Fibroblast of lung (primary cell): ENCODE measurements at places on chromosomes 12 and 14. TPM values are rescaled to one million over a fixed set of nuclear protein-coding genes. Genes with fewer than 3 reads are reported as not detected.

GRCh38 chr12:49190974-49191373 is 2.1 kb upstream of the TUBA1A start:
- H3K36me3 ChIP-seq, result no peaks in the 10 kb centered on the region
- no peak overlapping the region for H3K27ac ChIP-seq
- no peaks in the 10 kb centered on the region for H3K27me3 ChIP-seq
- no peak overlapping the region for H3K4me3 ChIP-seq

DNA sequence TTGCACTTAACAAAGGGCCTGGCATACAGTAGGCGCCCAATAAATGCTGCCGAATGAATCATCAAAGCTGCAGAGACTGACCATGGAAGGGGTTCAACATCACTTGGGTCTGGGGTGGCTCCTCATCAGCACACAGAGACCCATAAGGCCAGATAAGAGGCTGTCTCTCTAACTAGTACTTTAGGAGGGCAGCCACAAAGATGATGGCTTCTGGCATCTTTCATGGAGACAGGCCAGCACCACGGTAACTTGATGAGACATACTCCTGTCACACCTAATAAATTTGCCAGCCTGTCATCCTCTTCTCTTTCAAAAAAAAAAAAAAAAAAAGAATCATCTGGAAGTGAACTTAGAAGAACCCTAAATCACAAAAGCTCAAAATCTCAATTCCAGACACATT is 3.4 kb downstream of the PRIMA1 start:
- DNase-seq, result no peak
- no peaks in the 10 kb centered on the region for H3K36me3 ChIP-seq
- no peaks in the 10 kb centered on the region for H3K4me1 ChIP-seq
- H3K27me3 ChIP-seq, result no peaks in the 10 kb centered on the region
- no peak overlapping the region for H3K4me3 ChIP-seq
- H3K27ac ChIP-seq, result no peak overlapping the region

GRCh38 chr12:90024262-90024661 is 315.6 kb upstream of the ATP2B1 start:
- H3K27me3 ChIP-seq, result no peaks in the 10 kb centered on the region
- H3K4me3 ChIP-seq, result no peak overlapping the region
- no peak overlapping the region for H3K27ac ChIP-seq

GRCh38 chr14:54591461-54591860 is 24.5 kb downstream of the SAMD4A start:
- peaks cover 23% of the 10 kb centered on the region for H3K4me1 ChIP-seq
- no peaks in the 10 kb centered on the region for H3K27me3 ChIP-seq
- no peak overlapping the region for H3K27ac ChIP-seq
- no peaks in the 10 kb centered on the region for H3K36me3 ChIP-seq

GRCh38 chr12:94763462-94763861 is 113.1 kb upstream of the TMCC3 start:
- no peak for DNase-seq
- H3K4me1 ChIP-seq, result no peaks in the 10 kb centered on the region
- H3K36me3 ChIP-seq, result no peaks in the 10 kb centered on the region
- no peak overlapping the region for H3K4me3 ChIP-seq
- H3K27ac ChIP-seq, result no peak overlapping the region

- no peak overlapping the region for H3K4me3 ChIP-seq
- no peak overlapping the region for H3K27ac ChIP-seq
- H3K36me3 ChIP-seq, result no peaks in the 10 kb centered on the region
- no peaks in the 10 kb centered on the region for H3K27me3 ChIP-seq
- H3K4me1 ChIP-seq, result no peaks in the 10 kb centered on the region
Measured at GRCh38 chr12:105273601-105274000, 37.6 kb upstream of the APPL2 start.

GRCh38 chr12:32702473-32702872 is 23.4 kb downstream of the DNM1L start:
- H3K36me3 ChIP-seq, result no peaks in the 10 kb centered on the region
- H3K27me3 ChIP-seq, result no peaks in the 10 kb centered on the region
- DNase-seq, result no peak
- no peak overlapping the region for H3K4me3 ChIP-seq

- H3K36me3 ChIP-seq, result no peaks in the 10 kb centered on the region
- H3K4me3 ChIP-seq, result no peak overlapping the region
- no peaks in the 10 kb centered on the region for H3K27me3 ChIP-seq
- no peak for DNase-seq
Measured at GRCh38 chr12:111927346-111927745, 85.3 kb downstream of the MAPKAPK5 start.

DNA sequence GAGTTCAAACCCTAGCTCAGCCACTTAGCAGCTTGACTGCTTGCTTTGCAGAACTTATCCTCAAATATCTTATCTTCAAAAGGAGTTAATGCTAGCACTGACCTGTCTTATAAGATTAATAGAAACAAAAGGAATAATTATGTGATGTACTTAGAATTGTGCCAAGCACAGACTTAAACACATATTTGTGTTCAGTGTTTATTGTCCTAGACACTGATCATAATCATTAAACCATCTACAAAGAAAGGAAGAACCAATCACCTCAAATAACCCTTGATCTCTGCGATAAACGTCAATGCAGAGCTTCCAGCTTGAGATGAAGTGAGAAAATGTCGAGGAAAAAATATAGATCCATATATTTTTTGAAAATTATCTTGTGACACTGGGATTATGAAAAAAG is 73.1 kb downstream of the ATXN7L3B start:
- H3K27me3 ChIP-seq, result no peaks in the 10 kb centered on the region
- no peak overlapping the region for H3K27ac ChIP-seq
- no peak for DNase-seq

DNA sequence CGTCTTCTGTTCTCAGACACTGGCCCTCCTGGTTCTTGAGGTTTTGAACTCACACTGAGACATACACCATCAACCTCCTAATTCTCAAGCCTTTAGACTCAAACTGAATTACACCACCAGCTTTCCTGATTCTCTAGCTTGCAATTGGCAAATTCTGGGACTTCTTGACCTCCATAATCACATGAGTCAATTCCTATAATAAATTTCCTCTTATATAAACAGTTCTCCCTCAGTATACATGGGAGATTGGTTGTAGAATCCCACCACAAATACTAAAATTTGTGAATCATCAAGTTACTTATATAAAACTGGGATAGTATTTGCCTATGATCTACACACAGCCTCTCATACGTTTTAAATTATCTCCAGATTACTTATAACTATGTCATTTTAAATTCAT is 162.2 kb downstream of the DIO2 start:
- H3K4me1 ChIP-seq, result no peaks in the 10 kb centered on the region
- DNase-seq, result no peak
- no peak overlapping the region for H3K27ac ChIP-seq
- H3K27me3 ChIP-seq, result no peaks in the 10 kb centered on the region
- H3K36me3 ChIP-seq, result no peaks in the 10 kb centered on the region

DNA sequence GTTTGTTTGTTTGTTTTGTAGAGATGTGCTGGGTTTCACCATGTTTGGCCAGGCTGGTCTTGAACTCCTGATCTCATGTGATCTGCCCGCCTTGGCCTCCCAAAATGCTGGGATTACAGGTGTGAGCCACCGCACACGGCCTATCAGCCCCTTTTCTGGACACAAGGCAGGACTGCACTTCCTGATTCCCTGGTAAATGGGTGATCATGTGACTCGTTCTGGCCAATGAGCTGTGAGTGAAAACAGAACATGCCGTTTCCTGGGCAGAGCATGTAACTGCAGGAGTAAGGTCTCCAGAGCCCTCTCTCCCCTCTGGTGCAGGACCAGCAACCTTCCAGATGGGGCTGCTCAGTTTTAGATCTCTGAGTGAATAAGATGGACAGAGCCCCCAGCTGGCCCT is 92.7 kb downstream of the ITPK1 start:
- DNase-seq, result no peak
- H3K4me1 ChIP-seq, result no peaks in the 10 kb centered on the region
- H3K4me3 ChIP-seq, result no peak overlapping the region
- no peak overlapping the region for H3K27ac ChIP-seq

DNA sequence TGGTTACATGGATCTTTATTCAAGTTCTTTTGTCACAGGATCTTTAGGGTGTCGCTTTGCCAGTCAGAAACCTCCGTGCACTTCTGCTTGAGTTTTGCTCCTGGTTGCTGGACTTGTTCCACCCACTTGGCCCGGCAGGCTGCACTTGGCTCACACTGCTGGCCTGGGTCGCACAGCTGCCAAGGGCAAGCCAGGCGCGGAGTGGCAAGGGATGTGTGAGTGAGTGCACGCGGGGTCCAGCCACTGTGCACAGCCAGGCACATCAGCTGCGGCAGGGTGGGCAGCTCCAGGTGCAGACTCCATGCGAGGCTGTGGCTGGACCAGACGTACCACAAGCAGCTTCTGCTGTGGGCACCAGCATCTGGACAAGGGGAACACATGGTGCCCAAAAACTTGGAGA is 76.6 kb downstream of the DERA start:
- peaks cover 3% of the 10 kb centered on the region for H3K4me1 ChIP-seq
- no peak for DNase-seq
- no peak overlapping the region for H3K27ac ChIP-seq
- peaks cover 6% of the 10 kb centered on the region for H3K36me3 ChIP-seq
- no peak overlapping the region for H3K4me3 ChIP-seq
- no peaks in the 10 kb centered on the region for H3K27me3 ChIP-seq

DNA sequence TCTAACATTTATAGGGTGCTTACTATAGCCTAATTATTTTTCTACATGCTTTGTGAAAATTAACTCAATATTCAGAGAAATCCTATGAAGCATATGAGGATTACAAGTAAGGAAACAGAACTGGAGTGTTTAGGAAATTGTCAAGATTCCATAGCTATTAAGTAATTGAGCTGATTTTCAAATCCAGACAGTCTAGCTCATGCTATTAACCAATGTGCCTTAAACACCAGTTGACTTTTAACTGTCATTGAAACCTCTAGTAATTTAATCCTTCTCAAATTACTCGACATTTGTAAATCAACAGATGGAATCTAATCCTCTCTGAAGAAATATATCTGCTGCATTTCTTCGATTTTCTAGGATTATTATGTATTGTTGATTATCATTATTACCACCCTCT is 488.9 kb downstream of the MDGA2 start:
- no peak overlapping the region for H3K27ac ChIP-seq
- no peaks in the 10 kb centered on the region for H3K27me3 ChIP-seq
- H3K4me1 ChIP-seq, result no peaks in the 10 kb centered on the region
- H3K4me3 ChIP-seq, result no peak overlapping the region

- H3K4me3 ChIP-seq, result no peak overlapping the region
- no peak overlapping the region for H3K27ac ChIP-seq
- H3K36me3 ChIP-seq, result no peaks in the 10 kb centered on the region
- no peaks in the 10 kb centered on the region for H3K4me1 ChIP-seq
- DNase-seq, result peak; percentile 56
Measured at GRCh38 chr14:73248108-73248868, 11.0 kb downstream of the PAPLN start.

DNA sequence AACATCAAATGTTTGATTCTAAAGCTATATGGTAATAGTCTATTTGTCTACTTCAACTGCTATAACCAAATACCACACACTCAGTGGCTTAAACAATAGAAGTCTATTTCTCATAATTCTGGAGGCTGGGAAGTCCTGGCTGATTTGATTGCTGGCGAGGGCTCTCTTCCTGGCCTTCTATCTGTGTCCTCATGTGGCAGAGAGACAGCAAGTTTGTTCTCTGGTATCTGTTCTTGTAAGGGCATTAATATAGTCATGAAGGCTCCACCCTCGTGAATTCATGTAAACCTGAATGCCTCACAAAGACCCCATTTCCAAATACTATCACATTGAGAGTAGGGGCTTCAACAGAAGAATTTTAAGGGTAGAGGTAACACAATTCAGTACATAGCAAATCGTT is 34.1 kb downstream of the TRMT5 start:
- H3K27ac ChIP-seq, result no peak overlapping the region
- H3K36me3 ChIP-seq, result no peaks in the 10 kb centered on the region
- DNase-seq, result no peak
- H3K27me3 ChIP-seq, result no peaks in the 10 kb centered on the region

DNA sequence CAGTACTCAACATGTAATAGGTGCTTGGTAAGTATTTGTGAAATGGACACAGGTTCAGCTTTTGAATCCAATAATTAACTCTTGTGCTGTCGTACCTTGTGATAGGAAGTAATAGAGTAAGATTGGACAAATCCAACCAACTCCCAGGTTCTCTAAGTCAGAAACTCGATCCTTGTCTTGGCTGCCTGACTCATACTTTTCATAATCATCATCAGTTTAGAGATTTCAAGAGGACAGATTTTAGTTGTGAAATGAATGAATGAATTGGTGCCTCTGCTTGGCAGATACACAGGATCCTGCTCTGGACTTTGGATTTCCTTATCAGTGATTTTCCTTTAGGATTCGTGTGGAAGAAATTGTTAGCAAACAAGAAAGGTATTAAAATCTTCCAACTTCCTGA is 1145.2 kb downstream of the AACS start:
- no peaks in the 10 kb centered on the region for H3K4me1 ChIP-seq
- no peaks in the 10 kb centered on the region for H3K36me3 ChIP-seq
- DNase-seq, result no peak
- H3K27me3 ChIP-seq, result no peaks in the 10 kb centered on the region
- H3K4me3 ChIP-seq, result no peak overlapping the region
- H3K27ac ChIP-seq, result no peak overlapping the region

DNA sequence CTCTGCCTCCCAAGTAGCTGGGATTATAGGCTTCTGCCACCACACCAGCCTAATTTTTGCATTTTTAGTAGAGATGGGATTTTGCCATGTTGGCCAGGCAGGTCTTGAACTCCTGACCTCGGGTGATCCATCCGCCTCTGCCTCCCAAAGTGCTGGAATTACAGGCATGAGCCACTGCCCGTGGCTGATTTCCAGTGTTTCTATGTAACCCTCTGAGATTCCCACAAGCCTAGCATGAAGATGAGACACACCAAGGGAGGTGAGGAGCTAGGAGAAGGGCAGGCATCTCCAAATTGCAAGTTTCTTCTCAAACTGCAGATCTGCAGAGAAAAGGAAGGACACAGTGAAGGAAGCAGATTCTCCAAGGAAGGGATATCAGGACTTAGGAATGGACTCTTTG is 125.0 kb downstream of the CACNA1C start:
- H3K4me3 ChIP-seq, result no peak overlapping the region
- no peak overlapping the region for H3K27ac ChIP-seq

- no peaks in the 10 kb centered on the region for H3K36me3 ChIP-seq
- H3K4me1 ChIP-seq, result no peaks in the 10 kb centered on the region
- DNase-seq, result no peak
- no peaks in the 10 kb centered on the region for H3K27me3 ChIP-seq
Measured at GRCh38 chr12:113142173-113142885, 6.8 kb upstream of the RASAL1 start.

Gene NRXN3
- total RNA-seq, result 0.51 and 0.83 TPM in 2 replicates

Gene SERPINA10
- not detected in 2 replicates for total RNA-seq

Gene SVOP
- total RNA-seq, result not detected in 2 replicates

Gene APOF
- total RNA-seq, result not detected in 2 replicates

Gene TAS2R19
- total RNA-seq, result 3.1 and 5.3 TPM in 2 replicates

Gene ASB2
- total RNA-seq, result 0.51 and 0.99 TPM in 2 replicates

Gene TBK1
- total RNA-seq, result 35.4 and 42.9 TPM in 2 replicates

Gene SRRM4
- total RNA-seq, result not detected in 2 replicates

Gene CAPZA3
- total RNA-seq, result not detected in 2 replicates

Gene TRPV4
- total RNA-seq, result 0.51 and 0.66 TPM in 2 replicates

Gene BCL11B
- total RNA-seq, result under 0.01 TPM in 2 replicates

Gene ASCL4
- not detected in 2 replicates for total RNA-seq

Gene BIN2
- not detected in 2 replicates for total RNA-seq

Gene PPP1R3E
- total RNA-seq, result 2.6 TPM in 2 replicates

Gene SLCO1B1
- total RNA-seq, result not detected in 2 replicates
